GM12892 (cell line): ENCODE measurements at places on chromosomes 12 and 14.

DNA sequence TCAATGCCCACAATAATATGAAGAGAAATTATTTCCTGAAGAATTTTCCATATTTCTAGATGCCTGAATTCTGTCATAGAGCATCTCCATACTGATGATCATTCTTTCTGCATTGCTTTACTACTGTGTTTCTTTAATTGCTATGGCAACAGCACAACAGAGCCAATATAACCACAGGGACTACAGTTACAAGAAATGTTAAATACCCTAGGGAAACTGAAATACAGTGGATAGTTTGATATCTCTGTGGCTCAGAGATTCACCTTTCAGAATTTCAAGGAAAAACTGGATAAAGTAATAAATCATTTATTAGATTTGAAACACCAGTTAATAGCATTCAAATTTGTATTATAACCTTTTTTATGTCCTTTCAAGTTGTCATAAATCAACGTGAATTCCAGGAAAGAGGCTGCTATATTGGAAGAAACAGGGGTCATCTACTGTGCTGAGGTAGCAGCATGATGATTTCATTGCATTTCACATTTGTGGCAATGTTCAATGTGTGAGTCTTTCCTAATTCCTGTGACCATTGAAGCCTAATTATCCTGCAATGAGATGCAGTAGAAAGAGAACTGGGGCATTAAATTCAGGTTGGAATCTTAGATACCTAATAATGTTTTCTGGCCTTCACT, 267.1 kb downstream of the LRFN5 start:
- DNase-seq = no peak

DNA sequence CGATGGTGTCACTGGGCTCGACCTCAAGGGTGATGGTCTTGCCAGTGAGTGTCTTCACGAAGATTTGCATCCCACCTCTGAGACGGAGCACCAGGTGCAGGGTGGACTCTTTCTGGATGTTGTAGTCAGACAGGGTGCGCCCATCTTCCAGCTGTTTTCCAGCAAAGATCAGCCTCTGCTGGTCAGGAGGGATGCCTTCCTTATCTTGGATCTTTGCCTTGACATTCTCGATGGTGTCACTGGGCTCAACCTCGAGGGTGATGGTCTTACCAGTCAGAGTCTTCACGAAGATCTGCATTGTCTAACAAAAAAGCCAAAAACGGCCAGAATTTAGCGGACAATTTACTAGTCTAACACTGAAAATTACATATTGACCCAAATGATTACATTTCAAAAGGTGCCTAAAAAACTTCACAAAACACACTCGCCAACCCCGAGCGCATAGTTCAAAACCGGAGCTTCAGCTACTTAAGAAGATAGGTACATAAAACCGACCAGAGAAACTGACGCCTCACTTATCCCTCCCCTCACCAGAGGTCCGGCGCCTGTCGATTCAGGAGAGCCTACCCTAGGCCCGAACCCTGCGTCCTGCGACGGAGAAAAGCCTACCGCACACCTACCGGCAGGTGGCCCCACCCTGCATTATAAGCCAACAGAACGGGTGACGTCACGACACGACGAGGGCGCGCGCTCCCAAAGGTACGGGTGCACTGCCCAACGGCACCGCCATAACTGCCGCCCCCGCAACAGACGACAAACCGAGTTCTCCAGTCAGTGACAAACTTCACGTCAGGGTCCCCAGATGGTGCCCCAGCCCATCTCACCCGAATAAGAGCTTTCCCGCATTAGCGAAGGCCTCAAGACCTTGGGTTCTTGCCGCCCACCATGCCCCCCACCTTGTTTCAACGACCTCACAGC, 717 bp downstream of the UBC start:
- peak; percentile 42 for DNase-seq

DNA sequence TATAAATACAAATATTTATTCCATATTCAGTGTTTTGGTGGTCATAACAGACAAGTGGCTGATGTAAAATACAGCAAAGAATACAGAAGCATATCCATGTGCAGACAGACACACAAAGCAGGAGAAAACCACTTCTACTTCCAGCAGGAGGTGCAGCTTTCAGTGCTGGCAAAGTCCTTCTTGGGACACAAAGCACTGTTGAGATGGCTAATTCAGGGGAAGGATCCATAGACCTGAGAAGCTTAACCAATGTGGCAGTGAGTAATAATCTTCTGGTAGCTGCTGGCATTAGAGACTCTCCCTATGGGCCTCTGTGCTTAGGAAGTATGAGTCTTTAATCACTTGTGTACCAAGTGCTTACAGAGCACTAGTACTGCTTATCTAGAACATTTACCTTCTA, 26.8 kb downstream of the AMN1 start:
- no peak for DNase-seq

- no peak for DNase-seq
Measured at GRCh38 chr14:105389976-105390848, 8.1 kb upstream of the TEX22 start.

- DNase-seq = no peak
Measured at GRCh38 chr12:117298648-117299225, 62.7 kb downstream of the NOS1 start.

DNA sequence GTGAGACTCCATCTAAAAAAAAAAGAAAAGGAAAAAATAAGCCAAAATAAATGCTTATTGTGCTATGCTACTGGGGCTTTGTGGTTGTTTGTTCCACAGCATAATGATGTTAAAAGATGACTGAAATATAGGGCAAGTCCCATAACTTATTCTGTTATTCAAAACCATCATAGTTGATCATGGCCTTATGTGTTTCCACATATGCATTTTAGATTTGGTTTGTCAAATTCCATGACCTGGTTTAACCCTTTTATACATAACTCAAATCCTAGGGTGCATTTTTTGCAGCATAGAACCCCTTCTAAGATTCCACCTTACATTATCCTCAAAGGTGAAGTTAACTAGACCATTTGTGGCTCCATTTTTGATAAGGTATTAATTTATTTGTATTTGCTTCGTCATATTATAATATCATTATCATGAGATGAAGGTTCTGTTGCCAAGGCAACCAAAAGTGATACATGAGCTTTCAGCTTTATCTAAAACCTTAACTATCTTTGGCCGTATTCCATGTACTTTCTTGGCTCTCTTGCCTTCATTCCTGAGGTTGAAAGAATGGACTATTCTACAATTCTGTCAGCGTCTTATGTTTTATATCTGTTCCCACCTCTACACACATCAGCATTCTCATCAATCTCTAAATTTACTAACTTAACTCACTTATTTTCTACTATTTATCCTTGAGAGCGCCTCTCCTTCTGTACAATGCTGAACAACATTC, 138.7 kb upstream of the DYRK2 start:
- no peak for DNase-seq

- no peak for DNase-seq
Measured at GRCh38 chr14:95269493-95269892, 50.2 kb downstream of the CLMN start.

DNA sequence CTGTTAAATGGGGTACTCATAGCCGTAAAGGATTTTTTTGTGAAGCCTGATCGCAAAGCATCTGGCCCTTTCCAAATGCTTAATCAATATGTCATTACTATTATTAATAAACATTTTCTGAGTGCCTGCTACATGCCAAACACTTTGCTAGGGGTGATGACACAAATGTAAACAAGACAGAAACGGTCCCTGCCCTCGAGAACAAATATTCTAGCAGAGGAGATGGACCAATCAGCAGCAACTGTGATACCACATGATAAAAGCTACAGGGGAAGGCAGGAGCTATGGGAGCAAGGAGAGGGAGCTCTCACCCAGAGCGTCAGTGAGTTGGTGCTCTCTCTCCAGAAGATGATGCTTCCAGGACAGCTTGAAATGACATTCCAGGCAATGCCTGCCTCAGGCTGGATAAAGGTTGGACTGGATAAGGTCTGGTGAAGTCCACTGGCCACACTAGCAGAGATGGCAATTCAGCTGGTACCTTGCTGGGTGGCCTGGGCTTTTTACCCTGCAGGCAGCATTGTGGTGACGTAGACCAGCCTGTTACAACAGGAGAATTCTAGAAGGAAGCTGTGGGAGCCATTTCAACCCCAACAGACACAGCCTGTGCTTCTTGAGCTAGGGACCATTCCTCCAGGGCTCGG, 41.1 kb downstream of the ERH start:
- DNase-seq = no peak

GRCh38 chr12:104304261-104305009, 896 bp downstream of the EID3 start:
- DNase-seq = no peak

DNA sequence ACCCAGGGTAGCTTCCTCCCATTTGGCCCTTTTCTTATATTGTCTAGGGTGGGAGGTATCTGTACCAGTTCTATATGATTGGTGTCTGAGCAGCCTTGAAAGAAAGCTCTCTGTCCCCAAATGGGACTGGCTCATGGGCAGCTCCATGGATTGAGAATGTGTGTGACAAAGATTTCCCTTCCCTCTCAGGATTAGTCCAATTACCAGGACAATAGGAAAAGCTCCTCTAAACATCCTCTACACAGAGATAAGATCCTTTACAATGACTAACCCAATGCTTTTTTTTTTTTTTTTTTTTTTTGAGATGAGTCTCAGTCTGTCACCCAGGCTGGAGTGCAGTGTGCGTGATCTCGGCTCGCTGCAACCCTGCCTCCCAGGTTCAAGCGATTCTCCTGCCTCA, 112.1 kb downstream of the SLC35F4 start:
- no peak for DNase-seq

DNA sequence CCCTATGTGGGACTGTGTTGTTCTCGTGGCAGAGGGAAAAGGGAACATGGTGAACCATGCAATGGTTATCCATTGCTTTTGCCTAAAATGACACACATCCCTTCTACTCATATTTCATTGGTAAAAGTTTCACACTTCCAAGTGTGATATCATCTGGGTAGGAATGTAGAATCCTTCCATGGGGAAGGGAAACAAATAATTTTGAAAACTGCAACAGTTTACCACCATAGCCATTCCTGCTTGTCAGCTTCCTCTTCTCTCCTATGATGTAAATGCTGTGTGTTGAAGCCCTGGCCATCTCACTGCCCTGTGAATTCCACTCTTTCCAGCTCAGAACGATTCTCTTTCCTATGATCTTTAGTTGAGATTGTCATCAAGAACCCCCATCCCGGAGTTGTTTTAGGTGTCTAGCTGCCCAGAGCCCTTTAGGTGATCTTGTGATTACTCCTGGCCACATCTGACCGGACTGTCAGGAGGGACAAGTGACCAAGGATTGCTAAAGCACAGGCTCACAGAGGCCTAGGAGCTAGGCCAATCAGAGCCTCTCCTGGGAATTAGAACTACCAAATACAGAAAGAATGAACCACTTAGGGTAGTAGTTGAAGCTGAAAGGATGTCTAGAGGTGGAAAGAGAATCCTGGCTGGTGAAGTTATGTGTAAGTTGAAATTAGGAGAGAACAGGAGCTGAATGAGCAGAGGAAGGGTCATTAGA, 84.6 kb downstream of the VCPKMT start:
- no peak for DNase-seq

DNA sequence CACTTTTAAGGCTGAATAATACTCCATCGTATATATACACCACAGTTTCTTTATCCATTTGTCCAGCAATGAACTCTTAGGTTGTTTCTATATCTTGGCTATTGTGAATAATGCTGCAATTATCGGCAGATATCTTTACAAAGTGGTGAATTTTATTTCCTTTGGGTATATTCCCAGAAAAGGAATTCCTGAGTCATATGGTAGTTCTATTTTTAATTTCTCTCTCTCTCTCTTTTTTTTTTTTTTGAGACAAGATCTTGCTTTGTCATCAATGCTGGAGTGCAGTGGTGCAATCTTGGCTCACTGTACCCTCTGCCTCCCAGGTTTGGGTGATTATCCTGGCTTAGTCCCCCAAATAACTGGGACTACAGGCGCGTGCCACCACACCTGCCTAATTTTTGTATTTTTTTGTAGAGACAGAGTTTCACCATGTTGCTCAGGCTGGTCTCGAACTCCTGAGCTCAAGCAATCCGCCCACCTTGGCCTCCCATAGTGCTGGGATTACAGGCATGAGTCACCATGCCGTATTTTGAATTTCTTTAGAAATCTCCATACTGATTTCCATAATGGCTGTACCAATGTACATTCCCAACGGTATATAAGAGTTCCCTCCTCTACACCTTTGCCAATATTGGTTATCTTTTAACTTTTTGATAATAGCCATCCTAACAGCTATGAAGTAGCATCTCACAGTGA, 98.4 kb downstream of the EFCAB11 start:
- DNase-seq = no peak

GRCh38 chr14:101591121-101591520, 29.8 kb downstream of the DIO3 start:
- DNase-seq = no peak

- DNase-seq = no peak
Measured at GRCh38 chr12:89951050-89951693, 242.5 kb upstream of the ATP2B1 start.

GRCh38 chr14:62126879-62127478, 364.8 kb downstream of the SNAPC1 start:
- no peak for DNase-seq

DNA sequence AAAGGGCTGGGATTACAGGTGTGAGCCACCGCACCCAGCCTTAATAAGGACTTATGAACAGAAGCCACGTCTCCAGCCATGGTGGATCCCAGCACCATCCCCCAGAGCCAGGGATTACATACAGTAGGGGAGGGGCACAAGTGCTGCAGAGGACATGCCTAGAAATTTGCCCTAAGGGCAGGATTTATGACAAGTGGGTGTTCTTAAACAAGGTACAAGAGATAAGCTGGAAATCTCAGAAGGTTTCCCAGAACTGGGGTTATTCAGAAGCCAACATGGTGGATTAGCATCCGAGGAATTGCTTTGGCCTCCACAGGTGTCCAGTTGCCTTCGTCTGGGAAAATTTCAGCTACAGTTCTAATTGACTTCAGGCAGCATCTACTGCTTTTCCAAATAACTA, 114.4 kb upstream of the EGLN3 start:
- DNase-seq = no peak

DNA sequence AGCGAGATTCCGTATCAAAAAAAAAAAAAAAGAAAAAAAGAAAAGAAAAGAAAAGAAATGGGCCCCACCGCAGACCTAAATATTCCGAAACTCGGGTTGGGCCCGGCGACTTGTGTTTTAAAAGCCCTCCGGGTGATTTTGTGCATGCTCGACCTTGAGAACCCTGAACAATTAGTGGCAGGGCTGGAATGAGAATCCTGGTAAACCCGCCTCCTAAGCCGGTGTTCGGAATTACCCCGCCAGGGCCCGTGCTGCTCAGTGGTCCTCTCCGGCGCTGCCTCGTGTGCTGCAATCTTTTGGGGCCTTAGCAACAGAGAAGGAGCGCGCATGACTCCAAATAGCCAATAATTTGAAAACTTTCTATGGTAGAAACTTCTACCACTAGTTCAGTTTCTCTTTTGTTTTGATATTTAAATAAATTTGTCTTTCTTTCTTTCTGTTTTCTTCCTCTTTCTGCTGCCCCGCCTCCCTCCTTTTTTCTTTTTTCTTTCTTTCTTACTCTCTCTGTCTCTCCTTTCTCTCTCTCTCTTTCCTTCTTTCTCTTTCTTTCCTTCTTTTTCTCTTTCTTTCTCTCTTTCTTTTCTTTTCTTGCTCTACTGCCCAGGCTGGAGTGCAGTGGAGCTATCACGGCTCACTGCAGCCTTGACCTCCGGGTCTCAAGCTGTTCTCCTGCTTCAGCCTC, 1.5 kb upstream of the GALNT6 start:
- peak; percentile 52 for DNase-seq

GRCh38 chr12:112418608-112419296, at the start of gene PTPN11:
TSS of gene PTPN11 (plus strand) at chr12:112418947. CDS start at chr12:112419112, 165 bp downstream.
- peak; percentile 70 for DNase-seq

- no peak for DNase-seq
Measured at GRCh38 chr12:98821866-98822265, 176.8 kb downstream of the APAF1 start.

- no peak for DNase-seq
Measured at GRCh38 chr14:64755781-64756221, 51.6 kb downstream of the PLEKHG3 start.
